Aorta (tissue), 5 donors: ENCODE measurements at places on chromosomes 4 and X. TPM values are rescaled to one million over a fixed set of nuclear protein-coding genes. Genes with fewer than 3 reads are reported as not detected.
A peak's percentile ranks its signal among the peaks of the same experiment; 100 is the strongest.

CXCL5 gene
- not detected for total RNA-seq

PDGFRA gene
- 167 TPM for total RNA-seq

SPANXD gene
- not detected for total RNA-seq

UGT2A3 gene
- not detected for total RNA-seq

DNA sequence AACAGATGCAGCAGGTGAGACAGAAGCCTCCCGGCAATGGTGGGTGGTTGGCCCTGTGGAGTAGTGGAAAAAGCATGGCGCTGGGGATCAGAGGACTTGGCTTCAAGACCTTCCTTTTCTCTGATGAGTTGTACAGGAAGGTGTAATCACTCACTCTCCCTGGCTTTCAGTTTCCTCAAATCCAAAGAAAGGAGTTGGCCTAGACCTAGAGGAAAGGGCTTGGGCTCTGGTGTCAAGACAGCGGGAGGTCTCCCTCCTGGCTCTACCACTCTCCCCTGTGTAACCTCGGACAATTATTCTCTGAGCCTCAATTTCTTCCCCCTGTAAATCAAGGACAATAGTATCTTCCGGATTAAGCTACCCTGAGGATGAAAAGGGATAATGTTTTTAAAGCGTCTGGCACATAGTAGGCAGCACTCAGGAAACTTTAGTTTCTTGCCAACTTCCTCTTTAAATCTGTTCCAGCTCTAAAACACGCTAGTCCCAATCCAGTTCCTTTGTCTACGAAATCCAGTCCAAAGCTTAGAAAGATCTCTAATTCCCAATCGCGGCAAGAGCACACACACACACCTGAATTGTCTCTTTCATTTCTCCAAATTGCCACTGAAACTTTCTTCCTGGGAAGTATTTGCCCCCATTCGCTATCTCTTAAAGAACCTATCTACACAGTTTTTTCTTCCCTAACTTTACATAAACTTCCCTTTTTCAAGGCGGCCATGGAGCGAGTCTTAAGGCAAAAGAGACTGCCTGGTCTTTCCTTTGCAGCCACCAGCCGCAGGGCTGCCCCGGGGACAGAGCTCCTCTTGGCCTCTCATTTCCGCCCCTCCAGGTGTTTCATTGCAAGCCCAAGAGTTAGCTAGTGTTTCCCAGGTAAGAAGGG, 29.9 kb upstream of the GPC4 start:
- no peak for DNase-seq

DNA sequence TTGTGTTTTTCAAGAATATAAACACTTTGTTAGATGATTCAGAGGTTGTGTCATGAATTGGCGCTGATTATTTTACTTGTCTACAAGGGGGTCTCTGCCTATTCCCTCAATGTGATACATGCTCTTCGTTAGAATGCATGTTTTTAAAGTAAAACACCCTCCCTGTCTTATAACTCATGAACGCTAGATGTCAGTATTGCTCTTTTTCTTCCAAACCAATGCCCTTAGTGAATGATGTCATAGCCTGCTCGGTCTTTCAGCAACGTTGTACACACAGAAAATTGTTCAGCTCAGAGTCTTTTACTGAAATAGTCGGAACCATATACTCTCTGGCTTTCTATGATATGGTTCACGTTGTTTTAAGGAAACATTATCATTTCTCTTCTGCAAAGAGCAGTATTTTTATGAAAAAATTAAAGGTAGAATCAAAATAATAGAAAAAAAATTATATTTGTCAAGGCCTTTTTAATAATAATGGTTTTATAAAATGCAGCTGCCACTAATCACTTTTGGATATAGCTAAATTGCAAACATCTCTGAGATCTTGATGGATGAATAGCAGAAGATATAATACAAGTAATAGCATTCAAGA, 292.9 kb downstream of the TLL1 start:
- DNase-seq: no peak

DNA sequence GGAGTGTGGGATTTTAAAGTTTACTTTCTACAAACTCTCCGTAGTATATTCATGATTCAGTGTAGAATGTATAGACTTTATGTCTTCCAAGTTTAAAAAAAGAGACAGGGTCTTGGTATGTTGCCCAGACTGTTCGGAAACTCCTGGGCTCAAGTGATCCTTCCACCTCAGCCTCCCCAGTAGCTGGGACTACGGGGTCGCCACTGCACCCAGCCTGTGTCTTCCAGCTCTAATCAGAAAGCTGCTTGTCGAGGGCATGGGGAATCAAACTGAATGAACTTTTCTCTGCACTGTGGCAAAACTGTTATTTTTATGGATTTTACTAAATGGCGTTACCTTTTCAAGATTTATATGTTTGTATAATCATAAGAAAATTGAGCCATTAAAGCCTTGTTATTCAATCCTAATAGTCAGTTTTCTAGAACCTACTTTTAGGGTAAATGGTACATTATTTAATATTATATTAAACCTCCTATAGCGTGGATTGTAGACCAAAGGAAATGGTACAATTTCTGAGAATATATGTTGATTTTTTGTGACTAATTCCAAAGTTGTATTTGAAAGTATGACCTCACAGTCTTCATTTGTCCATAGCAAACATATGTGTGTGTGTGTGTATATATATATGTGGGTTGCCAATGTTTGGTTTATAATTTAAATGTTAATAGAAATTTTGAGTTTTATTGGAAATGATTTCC, 1.1 kb downstream of the BLOC1S4 start:
- DNase-seq: no peak

DNA sequence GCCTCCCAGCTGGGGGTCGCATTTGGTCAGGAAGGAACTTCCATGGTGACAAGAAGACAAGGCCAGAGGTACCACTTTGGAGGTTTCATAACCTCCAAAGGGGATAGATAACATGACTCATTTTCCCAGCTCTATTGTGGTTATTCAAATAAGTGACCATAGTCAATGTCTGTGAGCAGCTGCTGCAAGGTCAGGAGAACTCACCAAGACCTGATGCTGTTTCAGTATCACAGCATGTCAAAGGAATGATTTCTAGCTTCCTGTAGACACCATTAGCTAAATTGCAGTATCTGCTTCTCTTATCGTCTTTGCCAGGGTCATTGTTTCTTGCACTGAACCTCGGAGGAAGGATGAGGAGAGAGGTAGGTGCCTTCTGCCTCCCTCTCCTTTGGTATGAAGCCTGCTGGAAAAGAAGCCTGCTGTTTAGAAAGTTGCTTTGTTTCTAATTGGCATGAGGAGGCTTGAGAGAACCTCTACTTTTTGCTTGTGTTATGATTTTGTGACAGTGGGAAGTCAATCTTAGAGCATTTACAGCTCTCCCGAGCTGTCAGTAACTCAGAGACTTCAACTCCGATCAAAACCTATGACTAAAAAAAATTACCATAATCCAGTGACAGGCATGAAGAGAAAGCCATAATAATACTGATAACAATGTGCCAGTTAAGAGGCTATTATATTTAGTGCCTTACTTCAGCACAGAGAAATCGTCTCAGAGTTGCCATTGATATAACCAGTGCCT, 38.0 kb upstream of the GATB start:
- no peak for DNase-seq

DNA sequence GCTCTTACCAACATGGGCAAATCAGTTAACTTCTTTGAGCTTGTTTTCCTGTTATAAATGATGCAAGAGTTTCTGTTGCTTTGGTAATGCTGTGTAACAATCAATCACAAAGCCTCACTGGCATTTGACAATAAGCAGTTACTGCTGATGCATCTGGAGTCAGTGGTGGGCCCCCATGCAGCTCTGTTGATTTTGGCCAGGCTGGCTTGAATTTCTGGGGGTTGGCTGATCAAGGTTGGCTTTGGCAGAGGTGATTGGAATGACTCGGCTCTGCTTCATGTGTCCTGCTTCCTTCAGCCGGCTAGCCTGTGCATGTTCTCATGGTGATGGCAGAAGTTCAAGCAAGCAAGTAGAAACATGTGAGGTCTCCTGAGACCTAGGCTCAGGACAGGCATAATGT, 90.4 kb downstream of the PHEX start:
- DNase-seq: peak; percentile 55

- DNase-seq: no peak
Observed at GRCh38 chr4:167177925-167178324, 56.4 kb downstream of the SPOCK3 start.

- peak; percentile 65 for DNase-seq
Observed at GRCh38 chr4:110636680-110637407, 14.0 kb upstream of the PITX2 start.

DNA sequence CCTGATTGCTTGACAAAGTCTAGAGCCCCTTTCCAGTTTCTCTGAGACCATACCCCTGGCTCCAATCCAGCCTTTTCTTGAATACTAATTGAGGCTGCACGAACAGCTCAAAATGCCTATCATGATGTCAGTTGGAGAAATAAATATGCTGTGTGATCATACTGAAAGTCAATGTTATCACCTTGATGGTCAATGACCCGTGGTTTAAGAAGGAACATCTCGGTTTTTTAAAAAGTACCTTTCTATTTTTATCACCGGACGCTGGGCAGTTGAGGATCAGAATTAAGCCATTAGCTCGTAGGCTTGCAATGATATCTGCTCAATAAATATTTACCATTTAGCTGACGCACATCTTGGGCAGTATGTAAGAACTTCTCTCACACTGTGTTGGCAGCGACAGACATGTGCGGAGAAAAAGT, 852 bp upstream of the WDR44 start:
- DNase-seq: no peak

DNA sequence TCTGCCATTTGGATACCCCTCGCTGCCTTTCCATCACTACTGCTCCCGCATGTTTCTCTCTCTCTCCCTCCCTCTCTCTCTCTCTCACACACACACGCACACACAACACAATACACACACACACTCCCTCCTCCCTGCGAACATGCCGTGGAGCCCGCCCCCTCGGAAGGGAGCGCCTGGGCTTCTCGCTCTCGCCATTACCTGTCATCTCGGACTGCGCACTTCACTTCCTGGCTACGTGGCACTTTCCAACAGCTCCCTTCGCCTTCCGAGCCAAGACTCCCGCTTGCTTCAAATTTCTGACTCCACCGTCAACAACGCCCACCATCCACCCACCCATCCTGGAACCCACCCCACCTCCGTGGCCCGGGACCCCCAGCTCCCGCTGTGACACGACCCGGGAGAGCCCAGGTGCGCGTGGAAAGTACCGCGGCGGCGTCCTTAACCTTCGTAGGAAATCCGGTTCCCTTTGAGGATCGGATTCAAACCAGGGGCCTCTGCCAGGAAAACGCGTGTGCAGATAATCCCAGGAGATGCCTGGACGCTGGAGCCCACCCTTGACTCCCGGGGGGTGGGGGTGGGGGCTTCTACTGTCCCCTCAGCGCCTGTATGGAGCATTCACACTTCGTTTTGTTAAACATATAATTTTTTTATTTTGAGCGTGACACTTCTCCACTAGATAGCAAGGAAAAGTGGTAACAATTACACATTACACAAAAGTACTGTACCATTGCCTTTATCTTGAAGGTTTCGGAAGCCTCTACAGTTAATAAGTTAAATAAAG, 12.5 kb downstream of the ARX start:
- DNase-seq: no peak

- no peak for DNase-seq
Observed at GRCh38 chr4:1778642-1779392, 14.3 kb upstream of the FGFR3 start.

DNA sequence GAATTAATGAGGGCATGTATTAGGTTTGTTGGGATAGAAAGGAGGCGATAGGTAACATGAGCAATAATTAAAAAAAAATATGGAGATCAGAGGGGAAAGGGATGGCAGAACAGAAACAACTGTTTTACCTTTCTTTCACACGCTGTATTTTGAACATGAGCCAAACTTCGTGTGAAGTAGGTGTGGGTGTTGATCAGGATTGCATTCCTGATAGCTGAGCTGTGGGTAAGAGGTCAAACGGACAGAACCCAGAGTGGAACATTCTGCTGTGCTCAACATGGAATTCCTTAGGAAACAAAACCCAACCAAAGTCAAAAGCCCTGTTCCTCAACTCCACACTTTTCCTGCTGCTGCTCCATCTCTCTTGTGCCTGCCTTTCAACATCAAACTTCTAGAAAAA, 162.5 kb upstream of the CASK start:
- no peak for DNase-seq

- no peak for DNase-seq
Observed at GRCh38 chr4:7774301-7775294, 165.1 kb downstream of the AFAP1 start.

DNA sequence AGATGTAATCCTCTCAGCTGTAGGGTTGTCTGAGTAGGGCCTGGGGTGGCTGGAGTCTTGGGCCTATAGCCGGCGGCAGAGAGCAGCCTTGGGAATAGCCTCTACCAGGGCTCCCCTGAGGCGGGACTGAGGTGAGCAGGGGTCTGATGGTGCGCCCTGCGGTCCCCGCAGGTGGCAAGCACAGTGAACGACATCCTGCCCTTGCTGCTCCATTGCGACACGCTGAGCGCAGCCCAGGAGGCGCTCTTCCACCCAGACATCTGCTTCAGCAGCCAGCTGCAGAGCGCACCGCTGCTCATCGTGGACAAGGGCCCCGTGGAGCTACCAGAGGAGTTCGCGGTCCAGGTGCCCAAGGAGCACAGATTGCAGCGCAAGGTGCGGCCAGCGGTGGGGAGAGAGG, 317.0 kb downstream of the ADGRL3 start:
- DNase-seq: no peak

- DNase-seq: no peak
Observed at GRCh38 chr4:20203508-20203907, 48.2 kb upstream of the SLIT2 start.

DNA sequence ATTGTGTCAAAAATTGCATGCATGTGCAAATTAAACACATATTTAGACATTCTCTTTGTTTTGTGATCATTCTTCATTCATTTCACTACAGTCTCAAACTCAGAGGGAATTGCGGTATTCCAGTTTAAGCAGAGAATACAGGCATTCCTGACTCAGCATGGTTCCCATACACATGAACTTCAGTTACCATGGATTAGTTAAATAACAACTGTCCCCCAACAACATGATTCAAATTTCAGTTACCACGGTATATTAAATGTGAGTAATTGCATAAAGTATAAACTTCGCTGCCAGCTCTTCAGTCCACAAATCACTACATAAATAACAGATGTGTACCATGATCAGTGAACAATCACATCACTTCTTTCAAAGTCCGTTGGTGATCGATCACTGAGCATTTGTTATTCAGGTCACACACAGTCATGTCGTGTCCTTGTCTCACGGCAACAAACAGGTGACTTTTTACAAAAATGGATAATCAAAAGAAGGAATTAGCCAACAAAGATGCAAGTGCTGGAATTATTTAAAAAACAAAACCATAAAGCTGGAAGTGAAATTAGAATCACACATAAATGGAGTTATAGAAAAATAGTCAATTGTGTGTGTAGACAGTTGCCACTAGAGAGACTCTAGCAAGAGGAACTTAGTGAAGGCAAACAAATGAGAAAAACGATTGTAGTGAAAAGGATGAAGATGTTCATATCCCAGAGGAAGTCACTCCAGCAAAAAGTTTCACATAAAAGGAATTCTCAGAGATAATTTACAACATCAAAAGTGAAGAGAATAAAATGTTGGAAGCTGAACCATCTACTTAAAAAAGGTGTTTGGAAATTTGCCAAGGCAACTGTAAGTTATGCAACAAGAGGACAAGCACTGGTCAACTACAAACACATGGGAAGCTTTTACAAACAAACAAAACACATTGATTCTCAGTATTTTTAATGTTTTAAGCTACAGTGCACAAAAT, 138.6 kb upstream of the SMARCAD1 start:
- DNase-seq: no peak
